ENCODE measurements at places on chromosomes 7 and 10.

- DNase-seq, result no peak
Observed at GRCh38 chr7:49780953-49781352, 7.5 kb downstream of the VWC2 start.

GRCh38 chr10:60144099-60144498, 237.7 kb upstream of the CCDC6 start:
- no peak for DNase-seq

- DNase-seq, result peak; percentile 35
Observed at GRCh38 chr10:48289501-48290238, 15.2 kb upstream of the FRMPD2 start.

- DNase-seq, result peak; percentile 16
Observed at GRCh38 chr7:122674502-122674901, 24.4 kb downstream of the RNF133 start.

- peak; percentile 65 for DNase-seq
Observed at GRCh38 chr10:59674215-59674836, 35.3 kb downstream of the SLC16A9 start.

- DNase-seq, result no peak
Observed at GRCh38 chr7:53672681-53673080, 637.2 kb downstream of the POM121L12 start.
